Activated CD4-positive, alpha-beta T cell treated with anti-CD3 and anti-CD28 coated beads, Interleukin-2, amount 10 ng/mL, durations not matched to agents 7 days and 5 days (primary cell): ENCODE measurements at places on chromosomes 1 and 21. TPM values are rescaled to one million over a fixed set of nuclear protein-coding genes. Genes with fewer than 3 reads are reported as not detected.

DNA sequence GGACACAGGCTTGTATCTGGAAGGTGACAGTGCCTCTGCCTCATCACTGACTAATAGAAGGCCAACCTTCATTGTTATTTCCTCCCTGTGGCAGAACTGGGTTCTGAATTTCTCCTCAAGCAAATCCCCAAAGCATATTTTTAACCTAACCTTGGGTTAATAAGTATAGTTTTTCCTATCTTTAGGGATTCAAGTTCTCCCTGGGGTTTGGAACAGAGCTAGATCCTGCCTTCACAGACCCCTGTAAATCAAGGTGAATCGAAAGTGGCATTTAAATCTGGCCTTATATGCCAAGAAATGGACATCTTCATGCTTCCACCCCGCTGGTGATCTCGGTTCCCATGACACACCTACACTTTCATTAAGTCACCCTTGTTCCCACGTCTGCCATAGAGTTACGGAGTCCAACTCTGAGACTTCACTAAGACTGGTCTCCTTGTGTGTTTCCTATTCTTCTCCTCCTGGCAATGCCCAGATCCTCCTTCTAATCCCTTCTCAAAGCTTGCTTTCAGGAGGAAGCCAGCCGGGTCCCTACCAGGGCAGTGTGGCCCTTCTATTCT lies 4.3 kb upstream of the CHI3L2 start:
- DNase-seq, result no peak

- DNase-seq, result no peak
These were observed 27.7 kb downstream of the DSTYK start for GRCh38 chr1:205183676-205184335.

DNA sequence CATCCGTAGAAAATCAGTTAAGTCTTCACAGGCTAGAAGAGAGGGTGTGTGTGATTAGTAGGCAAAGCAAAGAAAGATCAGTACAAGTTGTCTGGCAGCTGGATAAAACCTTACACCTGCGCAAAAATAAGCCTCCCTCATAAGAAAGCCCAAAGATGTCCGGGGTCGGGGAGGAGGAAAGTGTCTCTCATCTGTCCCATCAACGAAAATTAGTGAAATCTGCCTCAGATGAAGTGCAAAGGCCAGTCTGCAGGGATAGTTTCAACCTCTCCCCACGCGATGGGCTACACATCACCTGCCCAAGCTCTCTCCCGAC lies 333.9 kb downstream of the SRGAP2C start:
- DNase-seq, result no peak

DNA sequence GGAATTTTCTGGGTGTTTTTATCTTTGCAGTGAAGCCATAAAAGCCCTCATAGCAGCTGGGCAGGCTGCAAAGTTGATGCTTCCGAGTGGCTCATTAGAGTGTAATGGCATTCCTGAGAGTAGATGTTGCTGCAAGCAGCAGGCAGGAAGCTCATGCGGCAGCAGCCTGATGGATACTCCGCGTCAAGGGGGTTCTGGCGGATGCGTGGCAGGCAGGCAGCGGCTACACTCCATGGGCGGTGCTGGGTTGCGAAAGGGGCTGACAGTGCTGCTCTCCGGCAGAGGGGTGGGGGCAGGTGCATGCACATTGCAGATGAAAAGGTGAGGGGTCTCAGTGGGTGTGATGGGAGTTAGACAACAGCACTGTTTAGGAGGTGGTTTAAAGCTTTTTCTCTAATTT lies 93.2 kb upstream of the AJAP1 start:
- no peak for DNase-seq

The LRRC3 gene
- 5.0 TPM for total RNA-seq
